Activated naive CD4-positive, alpha-beta T cell (primary cell): ENCODE measurements at places on chromosomes 2 and 18.

- DNase-seq = no peak
These were observed 41.8 kb downstream of the NCK2 start for GRCh38 chr2:105786231-105787230.

DNA sequence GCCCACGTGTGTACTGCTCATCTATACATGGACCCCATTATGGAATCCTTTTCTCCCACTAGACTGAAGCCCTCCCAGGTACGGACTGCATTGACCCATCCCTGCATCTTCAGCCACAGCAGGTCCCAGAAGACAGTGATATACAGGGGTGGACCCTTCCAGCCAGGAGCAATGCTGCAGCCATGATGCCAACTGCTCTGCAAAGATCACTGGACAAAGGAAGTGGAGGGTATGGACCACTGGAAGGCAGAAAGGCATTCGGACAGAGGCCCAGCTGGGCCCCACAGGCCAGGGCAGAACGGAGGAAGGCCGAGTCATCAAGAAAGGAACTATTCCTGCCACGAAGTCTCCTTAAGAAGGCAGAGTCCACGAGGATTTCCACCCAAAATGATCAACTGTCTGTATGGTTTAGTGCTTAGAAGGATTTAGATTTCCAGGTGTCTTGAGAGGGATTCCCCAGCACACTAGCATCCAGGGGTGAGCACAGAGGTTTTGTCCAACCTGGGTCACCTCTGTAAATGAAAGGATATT is 93.4 kb downstream of the TWIST2 start:
- DNase-seq = no peak

GRCh38 chr18:50428531-50429206 is 53.8 kb downstream of the SKA1 start:
- no peak for DNase-seq

- DNase-seq = no peak
These were observed 103.4 kb downstream of the TNS1 start for GRCh38 chr2:217899231-217900009.

DNA sequence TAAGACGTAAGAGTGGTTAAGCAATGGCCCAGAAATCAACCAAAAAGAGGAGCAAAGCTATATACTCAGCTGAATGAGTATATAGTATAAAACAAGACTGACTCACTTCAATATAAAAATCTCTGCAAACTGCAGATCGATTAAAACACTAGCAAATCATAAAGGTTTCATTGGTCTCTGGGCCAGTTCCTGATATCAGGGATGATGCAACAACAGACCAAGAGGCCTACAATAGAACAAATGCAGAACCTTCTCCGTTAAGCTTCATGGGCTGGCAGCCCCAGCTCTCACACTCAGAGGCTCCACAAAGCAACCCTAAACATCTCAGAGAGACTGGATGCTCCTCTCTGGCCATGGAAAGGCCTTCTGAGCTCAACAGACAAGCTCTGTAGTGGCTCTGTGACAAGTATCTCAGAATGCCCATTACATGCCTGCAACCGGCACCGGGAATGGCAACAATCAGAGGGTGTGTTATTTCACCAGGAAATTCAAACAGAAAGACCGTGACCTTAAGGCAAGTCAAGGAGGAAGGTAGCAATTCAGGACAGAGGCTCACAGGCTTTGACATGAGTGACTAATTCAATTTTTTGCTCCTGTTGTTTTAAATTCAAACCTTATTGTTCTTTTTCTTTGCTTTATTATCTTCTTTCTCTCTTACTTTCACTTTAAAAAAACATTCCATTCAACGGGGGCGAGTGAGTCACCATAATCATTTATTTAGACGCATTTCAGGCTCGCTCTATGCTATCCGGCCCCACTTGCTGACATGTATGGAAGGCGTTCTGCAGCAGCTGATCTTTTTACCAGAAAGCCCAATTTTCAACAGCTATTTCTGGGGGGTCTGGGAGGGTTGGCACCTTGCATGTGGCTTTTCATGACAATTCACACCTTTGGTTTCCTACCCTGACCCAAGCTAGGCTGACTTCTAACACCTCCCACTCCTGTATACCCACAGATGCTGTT is 15.1 kb downstream of the CYRIA start:
- no peak for DNase-seq

- no peak for DNase-seq
These were observed 141.0 kb downstream of the TMEM17 start for GRCh38 chr2:62364791-62365528.

DNA sequence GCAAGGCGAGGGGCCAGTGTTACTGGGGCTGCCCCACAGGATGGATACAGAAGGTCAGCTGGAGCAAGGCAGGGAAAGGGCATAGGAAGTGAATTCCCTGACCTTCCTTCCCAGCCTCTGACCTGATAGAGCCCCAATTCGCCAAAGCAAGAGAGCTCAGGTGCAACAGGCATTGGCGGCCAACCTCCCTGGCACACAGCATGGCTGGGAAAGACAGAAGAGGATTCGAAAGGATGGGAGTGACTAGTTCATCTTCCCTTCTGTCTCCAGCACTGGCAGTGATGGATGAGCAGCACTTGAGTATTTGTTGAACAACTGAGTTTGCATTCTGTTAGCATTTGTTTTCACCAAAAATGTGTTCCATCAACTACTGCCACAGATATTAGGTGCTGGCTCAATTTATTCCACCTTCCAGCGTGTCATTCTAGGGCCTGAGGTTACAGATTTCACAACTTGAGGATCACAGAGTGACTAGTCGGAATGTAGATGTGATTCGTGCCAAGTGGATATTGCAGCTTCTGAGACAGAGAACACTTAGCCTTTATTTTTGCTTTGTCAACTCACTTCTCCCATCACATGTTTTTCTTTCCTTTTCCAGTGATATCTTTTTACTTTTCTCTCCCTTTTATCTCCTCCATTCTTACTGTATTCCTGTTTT is 6.2 kb downstream of the COPS8 start:
- DNase-seq = no peak

- DNase-seq = no peak
These were observed 11.4 kb upstream of the KIAA2012 start for GRCh38 chr2:202061695-202062094.

GRCh38 chr2:238445409-238446190 is 18.9 kb downstream of the ASB1 start:
- DNase-seq = no peak

- no peak for DNase-seq
These were observed 67.4 kb downstream of the ADNP2 start for GRCh38 chr18:80176334-80177073.

DNA sequence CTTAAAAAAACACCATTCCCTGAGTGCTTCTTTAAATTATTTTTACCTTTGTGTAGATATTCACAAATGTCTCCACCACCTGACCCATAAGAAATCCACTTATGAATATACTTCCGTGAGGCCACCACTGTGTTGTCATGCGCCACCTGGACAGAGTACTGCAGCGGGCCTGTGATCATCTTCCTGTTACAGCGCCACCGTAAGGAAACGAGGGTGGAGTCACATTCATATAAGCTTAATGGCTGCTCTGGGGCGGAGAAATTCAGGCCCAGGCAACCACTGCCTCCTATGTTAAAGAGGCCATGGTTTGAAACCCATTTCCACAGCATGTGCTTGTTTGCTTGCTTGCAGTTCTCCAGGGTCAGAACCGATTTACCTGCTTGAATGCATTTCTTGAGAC is 17.7 kb downstream of the PLA2R1 start:
- no peak for DNase-seq

DNA sequence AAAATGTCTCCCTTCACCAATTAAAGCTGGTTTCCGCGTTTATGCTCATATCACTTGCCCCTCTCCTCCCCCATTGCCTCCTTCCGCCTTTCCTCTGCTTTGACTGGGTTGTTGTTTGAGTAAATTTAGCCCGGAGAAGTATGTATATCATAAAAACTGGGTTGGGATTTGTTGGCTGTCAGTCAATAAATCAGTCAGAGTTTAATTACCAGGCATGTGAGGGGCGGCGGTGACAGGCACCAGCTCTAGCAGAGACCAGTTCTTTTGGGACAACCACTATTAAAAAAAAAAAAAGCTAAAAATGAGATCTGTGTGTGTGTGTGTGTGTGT is 382.4 kb upstream of the SMIM21 start:
- no peak for DNase-seq

DNA sequence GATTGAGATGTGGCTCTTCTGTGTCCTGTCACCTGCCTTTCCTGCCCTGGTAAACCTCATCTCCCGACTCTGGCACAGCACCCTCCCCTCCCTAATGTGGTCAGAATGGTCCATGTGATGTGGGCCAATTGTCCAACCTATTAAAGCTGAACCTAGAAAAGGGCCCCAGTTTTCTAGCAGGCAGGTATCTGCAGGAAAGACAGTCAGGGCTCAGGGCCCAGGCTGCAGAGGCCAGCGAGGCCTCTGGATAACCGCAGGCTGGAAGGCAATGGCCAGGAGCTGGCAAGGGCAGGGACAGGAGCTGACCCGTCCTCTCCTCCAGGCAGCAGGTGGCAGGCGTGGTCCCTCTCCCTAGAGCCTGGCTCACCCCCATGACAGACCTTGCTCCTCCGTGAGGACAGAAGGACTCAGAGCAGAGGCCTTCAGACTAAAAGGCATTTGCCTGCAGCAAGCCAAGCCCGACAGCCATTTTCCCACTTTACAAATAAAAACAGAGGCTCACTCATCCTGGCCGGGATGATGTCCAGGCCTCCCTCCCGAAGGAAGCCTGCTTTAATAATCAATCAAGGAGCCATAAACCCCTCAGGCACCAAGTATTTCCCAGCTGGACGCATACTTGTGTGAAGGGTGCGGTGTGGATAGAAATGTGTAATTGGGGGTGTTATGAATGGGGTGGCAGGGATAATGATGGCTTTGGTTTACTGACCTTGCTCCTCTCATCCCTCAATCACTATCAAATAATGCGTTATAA is 107.1 kb downstream of the TWIST2 start:
- DNase-seq = no peak

DNA sequence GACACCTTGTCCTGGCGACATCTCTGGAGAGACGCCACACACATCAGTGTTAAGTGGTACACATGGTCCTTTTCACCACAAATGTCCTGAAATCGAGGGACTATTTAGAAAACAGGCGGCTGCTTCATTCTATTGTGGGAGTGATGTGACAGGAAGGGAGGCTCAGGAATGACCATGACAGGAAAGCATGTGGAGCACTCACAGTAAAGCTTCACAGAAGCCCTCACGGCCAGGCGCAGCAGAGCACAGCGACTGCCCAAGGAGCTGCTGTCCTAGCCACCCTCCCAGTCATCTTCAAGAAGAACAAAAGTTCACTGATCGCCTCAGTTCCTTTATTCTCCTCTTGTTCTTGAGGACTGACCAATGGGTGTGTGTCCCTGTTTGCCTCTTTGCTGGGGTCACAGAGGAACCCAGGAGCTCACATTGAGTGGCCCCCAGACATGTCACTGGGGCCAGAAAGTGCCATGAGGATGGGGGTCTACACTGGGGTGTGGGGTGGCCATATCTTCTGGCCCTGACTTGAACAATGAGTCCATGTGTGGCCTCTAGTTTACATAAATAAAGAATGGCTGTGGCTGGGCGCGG is 84.6 kb upstream of the RANBP2 start:
- no peak for DNase-seq

DNA sequence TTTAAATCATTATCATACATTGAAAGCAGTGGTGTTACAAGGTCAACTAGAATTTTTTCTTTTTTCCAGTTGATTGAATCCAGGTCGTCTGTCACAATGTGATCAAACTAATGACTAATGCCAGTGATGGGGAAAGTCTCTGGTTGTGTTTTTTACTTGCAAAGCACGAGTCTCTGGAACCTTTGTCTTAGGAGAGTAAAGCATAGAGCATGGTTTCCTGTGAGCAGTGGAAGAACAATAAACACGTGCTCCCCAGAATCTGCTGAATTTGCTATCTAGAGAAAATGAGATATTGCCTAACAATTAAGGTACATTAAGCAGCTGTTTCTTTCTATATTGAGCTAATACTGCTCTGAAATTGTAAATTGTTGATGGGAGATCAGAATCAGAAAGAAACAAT is 1332.4 kb upstream of the TMEFF2 start:
- no peak for DNase-seq

- no peak for DNase-seq
These were observed 11.9 kb upstream of the ACTR3 start for GRCh38 chr2:113877711-113878598.

DNA sequence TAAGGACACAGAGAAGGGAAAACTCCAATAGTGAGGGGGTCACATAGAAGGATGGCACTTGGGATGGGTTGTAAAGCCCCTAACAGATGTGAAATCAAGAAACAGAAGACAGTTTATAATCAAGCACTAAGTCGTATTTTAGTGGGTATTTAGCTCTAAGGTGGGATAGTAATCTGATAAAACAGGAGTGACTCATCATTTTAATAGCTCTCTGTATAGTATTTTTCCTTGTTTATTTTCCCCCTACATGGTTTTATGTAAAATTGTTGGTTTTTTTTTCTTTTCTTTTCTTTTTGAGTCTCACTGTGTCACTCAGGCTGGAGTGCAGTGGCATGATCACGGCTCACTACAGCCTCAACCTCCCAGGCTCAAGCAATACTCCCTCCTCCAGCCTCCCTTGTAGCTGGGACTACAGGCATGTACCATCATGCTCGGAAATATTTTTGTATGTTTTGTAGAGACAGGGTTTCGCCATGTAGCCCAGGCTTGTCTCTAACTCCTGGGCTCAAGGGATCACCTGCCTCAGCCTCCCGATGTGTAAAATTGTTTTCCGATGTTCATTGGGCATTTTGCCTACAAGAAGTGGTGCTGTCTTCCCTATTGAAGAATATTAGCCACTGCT is 142.6 kb upstream of the SERPINE2 start:
- no peak for DNase-seq

- no peak for DNase-seq
These were observed 51.4 kb downstream of the ZFP36L2 start for GRCh38 chr2:43175020-43175441.

GRCh38 chr18:46184727-46185126 is 80.5 kb downstream of the HAUS1 start:
- no peak for DNase-seq

GRCh38 chr2:64594226-64594989 is 59.3 kb downstream of the SERTAD2 start:
- DNase-seq = no peak

DNA sequence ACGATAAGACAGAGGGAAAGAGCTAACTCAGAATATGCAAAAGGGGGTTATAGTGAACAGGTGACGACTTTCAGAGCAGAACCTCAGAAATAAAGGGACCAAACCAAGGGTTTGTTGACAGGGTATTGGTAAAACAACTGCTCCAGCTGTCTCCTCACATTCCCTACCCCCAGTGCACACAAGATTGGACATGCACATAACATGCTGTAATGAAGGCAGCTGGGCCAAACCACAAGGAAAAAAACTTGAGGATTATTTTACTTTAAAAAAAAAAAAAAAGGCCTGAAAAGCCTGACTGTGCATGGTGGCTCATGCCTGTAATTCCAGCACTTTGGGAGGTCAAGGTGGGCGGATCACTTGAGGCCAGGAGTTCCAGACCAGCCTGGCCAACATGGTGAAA is 3.5 kb downstream of the RBM43 start:
- no peak for DNase-seq

DNA sequence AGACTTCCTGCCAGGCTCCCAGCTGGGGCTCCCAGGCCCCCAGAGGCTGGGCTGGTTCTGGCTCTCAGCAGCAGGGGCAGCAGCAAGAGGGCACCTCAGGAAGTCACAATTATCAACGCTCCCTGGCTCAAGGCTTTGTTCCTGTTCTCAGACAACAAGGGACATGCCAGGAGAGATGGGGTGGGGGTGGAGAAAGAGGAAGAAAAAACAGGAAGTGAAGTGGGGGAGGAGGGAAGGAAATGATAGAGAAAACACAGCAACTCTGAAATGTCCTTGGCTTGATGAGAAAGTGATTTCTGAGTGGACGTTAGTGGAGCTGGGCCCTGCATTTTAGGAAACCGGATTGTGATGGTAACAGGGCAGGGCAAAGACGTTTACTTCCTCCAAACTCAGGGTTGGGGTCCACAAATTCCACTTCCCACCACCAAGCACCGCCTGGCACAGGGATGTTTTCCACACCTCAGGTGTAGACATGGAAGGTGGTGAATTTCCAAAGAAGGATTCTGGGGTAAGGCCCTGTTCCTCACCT is 40.4 kb downstream of the CYRIA start:
- DNase-seq = no peak
